ENCODE measurements at places on chromosomes 1 and 21.

GRCh38 chr1:66012106-66012784 is 219.6 kb downstream of the PDE4B start:
- DNase-seq = no peak

- DNase-seq = no peak
Observed at GRCh38 chr1:113859478-113860175, 11.9 kb downstream of the PTPN22 start.

DNA sequence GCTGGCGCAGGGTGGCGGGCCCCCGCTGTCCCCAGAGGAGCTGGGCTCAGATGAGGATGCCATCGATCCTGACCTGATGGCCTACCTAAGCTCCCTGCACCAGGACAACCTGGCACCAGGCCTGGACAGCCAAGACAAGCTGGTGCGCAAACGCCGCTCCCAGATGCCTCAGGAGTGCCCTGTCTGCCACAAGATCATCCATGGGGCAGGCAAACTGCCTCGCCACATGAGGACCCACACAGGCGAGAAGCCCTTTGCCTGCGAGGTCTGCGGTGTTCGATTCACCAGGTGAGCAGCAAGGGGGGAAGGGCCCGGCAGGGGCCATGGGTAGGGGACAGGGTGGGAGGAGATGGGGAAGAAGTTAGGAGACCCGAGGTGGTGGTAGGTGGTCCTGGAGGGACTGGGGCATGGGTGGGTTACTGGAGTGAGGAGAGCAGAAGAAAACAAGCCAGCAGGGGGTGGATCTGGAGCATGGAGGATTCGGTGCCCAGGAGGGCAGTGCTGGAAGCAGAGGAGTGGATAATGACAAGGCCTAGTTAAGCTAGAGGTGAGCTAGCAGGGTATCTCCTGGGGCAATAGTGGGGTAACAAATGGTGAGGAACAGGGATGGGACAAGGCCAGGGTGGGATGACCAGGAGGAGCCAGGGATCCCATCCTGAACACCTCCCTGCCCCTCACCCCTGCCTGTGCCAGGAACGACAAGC is 13.1 kb downstream of the ZBTB7B start:
- no peak for DNase-seq

- no peak for DNase-seq
Observed at GRCh38 chr1:187384504-187384903, 555.8 kb downstream of the PLA2G4A start.

DNA sequence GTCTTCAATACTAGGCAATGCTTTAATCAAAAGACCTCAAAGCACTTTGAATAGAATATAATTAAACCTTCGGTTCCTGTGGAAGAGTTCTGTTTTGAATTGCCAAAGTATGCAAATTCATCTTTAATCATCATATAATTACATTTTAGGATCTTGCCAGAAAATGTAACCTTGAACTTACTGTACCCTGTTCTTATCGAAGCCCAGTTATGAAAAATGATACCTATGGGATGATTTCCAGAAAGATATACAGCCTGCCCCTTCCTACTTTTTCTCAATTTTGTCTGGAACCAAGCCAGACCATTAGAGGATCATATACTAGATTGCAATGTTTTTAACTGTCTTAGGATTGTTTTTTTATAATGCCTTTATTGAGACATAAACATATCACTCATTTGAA is 34.0 kb upstream of the ZNF281 start:
- DNase-seq = no peak

DNA sequence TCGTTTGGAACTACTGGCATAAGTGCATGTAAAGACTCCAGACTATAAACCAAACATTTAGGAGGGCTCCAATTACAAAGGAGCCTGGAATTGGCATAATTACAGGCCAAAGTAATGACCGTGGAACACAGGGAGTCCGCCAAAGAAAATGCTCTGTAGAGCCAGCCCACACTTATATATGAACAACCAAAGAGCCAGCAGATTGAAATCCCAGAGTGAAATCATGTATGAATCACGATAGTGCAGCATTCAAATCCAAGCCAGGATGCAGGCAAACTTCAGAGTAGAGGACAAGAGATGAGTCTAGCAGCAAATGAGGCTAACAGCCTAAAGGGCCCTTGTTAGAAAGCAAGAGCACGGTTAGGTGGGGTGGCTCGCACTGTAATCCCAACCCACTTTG is 13.1 kb downstream of the VPS26C start:
- no peak for DNase-seq

- DNase-seq = peak; percentile 33
Observed at GRCh38 chr1:9784508-9785133, 39.1 kb downstream of the CLSTN1 start.

GRCh38 chr1:12591267-12591938 is 26.6 kb downstream of the DHRS3 start:
- DNase-seq = no peak

DNA sequence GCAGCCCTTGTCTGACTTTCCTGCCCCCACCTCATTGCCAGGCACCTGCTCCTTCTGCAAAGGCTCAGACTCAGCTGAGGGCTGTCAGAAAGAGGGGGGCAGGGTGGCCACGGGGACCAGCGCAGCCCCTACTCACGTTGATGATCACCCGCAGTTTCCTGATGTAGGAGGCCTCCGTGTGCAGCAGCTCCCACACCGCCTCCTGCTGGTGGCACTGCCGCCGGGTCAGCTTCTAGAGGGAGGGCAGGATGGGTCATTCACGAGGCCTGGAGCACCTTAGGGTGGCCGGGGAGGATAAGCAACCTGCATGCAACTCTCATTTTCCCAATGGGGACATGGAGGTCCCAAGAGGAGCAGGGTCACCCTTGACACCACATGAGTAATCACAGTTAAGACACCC is 6.4 kb upstream of the TNFRSF25 start:
- DNase-seq = no peak

DNA sequence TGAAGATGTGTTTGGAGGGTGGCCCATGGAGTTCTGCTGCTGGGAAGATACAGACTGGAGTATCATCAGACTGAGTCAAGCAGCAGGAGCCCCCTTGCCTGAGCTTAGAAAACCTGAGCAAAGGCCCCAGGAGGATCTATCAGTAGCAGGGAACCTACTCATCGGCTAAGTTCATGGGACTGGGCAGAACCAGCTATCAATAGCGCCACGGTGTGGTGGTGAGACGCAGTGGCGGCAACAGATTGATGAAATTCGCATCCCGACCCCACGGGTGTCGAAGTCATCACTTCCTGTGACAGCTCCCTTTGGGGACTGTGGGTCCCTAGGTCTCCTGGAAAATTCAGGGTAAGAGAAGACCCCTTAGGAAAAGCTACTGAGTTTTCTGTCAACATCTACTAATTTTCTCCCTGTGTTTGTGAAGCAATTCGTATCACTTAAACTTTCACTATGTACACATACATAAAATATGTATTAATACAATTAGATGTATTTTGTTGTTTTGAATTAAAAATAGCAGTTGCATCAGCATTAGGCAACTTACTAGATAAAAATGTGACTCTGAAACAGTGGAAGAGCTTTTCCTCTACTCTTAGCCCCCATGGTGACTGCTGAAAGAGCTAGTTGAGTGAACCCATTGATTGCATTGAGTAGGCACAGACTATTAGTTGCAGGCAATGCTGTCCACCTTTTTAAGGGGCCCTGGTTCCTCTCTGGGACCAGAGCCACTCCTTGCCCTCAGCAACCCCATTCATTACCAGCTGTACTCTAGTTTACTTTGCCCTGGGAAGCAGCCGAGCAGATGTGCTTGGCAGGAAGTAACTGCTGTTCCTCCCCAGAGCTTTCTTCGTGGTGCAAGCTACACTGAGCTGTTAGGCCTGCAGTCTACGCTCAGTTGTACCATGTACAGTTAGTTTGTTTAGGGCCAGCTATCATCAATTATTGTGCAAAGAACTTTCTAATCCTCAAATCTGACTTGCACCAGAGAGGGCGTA is 7.3 kb upstream of the CACNA1S start:
- DNase-seq = peak; percentile 33

DNA sequence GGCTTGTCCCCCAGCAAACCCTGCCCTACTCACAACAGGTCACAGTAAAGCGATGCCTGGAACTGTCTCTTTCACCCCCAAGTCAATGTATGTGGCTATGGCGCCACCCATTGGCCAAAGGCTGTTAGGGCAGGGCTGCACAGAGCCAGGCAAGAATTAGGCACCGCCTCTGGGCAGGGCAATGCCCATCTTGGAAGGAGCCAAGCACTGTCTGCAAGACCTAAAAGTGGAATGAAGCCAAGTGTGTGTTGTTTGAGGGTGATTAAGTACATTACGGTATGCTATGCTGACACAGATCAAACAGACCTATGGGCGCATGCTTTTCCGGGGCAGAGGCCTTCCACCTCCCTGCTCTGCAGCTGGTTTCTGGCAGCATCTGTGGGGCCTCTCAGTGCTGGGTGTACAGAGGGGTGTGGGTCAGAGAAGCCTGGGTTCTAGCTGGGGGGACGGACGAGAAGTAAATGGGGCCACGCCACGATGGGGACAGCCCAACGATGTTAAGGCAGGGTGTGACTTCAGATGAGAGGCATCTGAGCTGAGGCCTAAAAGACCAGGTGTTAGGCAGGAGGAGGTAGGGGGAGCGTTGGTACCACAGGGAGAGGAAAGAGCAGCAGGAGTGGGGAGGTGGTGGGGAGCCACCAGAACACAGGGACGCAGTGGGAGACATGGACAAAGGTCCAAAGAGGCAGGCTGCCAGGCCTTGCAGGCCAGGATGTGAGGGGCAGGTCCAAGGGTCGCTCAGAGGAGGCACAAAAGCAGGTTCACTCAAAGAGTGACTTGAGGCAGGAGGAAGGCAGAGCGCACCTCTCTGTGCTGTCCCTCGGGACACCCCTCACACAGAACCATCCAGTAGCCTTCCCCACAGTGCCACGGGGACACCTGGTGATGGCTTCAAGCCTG is 49.8 kb downstream of the ACOT7 start:
- DNase-seq = no peak

DNA sequence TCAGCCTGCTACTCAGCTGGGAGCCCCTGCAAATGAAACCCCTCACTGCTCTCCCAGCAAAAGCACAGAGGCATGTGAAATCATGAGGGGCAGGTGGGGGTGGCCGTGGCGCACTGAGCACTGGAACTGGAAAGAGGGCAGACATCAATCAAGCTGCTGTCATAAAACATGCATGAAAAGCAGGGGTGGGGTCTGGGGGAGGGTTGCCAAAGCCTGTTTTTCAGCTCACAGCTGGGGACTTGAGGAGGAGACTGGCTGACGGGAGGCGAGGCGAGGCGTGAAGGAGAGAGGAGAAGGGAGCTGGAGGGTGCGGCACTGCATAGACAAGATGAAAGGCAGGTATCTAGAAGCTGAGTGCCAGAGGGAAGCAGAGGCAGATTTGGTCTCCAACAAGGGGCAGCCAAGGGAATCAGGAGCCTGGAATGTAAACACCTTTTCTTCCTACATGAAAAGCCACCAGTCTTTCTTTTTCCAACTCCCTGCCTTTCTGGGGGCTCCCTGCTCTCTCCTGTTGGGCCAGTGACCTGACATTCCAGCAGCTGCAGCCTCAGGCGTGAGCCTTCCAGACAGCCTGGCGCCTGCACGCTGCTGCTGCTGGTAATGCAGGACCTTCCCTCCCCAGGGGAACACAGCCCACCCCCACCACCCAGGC is 87.0 kb downstream of the NMNAT2 start:
- no peak for DNase-seq

- no peak for DNase-seq
Observed at GRCh38 chr1:7885513-7886404, 32.9 kb upstream of the UTS2 start.
